Renal cortex interstitium (tissue), 15 donors: ENCODE measurements at places on chromosomes 7 and 10. TPM values are rescaled to one million over a fixed set of nuclear protein-coding genes. Genes with fewer than 3 reads are reported as not detected.

Gene LIPN
- not detected for polyA plus RNA-seq

Gene PHYHIPL
- polyA plus RNA-seq, result 19.0 TPM

- no peak for DNase-seq
These were observed 136.3 kb downstream of the DOCK1 start for GRCh38 chr10:127041552-127041951.

DNA sequence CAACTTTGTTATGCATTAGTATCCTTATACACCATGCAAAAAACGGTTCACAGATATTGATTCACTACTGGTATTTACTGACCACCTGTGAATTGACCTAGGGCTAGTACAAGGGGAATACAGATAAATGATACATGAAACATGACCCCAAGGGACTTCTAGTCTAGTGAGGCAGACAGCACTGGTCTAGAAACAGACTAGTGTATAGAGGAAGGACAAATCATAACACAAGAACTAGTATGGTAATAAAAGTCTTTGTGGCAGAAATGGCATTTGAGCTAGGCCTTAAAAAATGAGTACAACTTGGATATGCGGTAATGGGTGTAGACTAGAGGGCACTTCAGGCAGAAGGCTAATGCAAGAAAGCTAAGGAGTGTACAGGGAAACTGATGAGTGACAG lies 86.6 kb downstream of the SLC25A13 start:
- DNase-seq, result no peak
